ENCODE measurements at places on chromosomes 2 and 18. TPM values are rescaled to one million over a fixed set of nuclear protein-coding genes. Genes with fewer than 3 reads are reported as not detected.

Gene PKDCC
- 12.9 TPM for total RNA-seq

- no peak for DNase-seq
Measured at GRCh38 chr18:76991021-76991688, 141.4 kb downstream of the MBP start.

Gene CBLN2
- total RNA-seq = 0.29 TPM

- DNase-seq = no peak
Measured at GRCh38 chr18:36041146-36041545, 26.2 kb downstream of the RPRD1A start.

Gene MBP
- total RNA-seq = 0.21 TPM

Gene C2orf72
- total RNA-seq = 0.57 TPM

Gene AGAP1
- 9.3 TPM for total RNA-seq

Gene KCNJ13
- not detected for total RNA-seq

GRCh38 chr2:77566131-77566530 is 44.0 kb upstream of the LRRTM4 start:
- no peak for DNase-seq

DNA sequence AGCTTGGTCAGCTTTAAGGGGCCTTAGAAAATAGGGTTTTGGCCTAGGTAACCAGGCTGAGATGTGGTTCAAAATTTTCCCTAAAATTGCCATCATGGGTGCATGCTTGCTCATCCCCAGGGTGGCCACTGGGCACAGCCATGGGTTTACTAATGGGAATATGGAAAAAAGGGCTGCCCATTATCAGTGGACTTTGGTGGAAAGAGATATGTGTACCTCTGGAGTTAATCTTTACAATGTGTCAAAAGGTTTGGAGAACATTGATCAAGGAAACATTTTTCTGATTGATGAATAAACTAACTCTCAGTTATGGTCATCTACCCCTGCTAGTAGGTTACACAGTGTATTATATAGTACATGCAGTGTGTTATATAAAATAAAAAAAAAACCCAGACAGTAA is 13.1 kb downstream of the KDM3A start:
- DNase-seq = no peak

- no peak for DNase-seq
Measured at GRCh38 chr2:128452024-128452411, 133.3 kb upstream of the HS6ST1 start.

DNA sequence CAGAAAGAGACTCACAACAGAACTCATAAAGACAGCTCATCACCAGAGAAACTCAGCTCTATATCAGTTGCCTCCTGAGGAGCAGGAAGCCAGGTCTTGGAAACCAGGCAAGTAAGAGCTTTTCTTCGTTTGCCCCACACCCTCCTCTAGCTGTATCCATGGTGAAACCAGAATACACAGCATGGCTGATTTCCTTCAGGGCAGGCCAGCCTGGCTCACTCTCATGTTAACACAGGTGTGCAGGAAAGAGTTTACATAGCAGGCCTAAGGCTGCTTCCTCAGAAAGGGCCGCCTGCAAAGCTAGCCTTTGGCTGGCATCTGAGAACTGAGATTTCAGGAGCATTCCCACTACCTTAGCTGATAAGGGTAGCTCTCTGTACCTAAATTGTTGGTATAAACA is 65.7 kb downstream of the KLHL14 start:
- DNase-seq = no peak

Gene PLA2R1
- total RNA-seq = 1.4 TPM
